Myocyte (in vitro differentiated cells): ENCODE measurements at places on chromosomes 1 and 21. TPM values are rescaled to one million over a fixed set of nuclear protein-coding genes. Genes with fewer than 3 reads are reported as not detected.

- DNase-seq, result no peak
Observed at GRCh38 chr21:27645285-27645684, 678.4 kb upstream of the ADAMTS5 start.

The HES5 gene
- total RNA-seq, result not detected in 2 replicates

DNA sequence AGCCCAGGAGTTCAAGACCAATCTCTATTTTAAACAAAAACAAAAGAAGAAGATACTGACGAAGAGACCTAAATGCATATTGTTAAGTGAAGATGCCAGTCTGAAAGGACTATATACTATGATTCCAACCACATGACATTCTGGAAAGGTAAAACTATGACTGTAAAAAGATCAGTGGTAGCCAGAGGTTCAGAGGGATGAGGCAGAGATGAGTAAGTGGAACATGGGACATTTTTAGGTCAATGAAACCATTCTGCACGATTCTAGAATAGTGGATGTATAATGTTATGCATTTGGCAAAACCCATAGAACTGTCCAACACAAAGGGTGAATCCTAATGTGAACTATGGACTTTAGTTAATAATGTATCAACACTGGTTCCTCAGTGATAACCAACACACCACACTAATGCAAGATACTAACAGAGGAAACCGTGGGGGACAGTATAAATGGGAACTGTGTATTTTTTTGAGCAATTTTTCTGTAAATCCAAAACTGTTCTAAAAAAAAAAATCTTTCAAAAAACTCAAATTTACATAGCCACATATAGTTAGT is 8.2 kb downstream of the RC3H1 start:
- DNase-seq, result no peak

The LYPD8 gene
- total RNA-seq, result not detected in 2 replicates

- no peak for DNase-seq
Observed at GRCh38 chr21:45545236-45545570, 3.0 kb upstream of the SLC19A1 start.

- DNase-seq, result no peak
Observed at GRCh38 chr1:169025412-169025811, 81.1 kb upstream of the ATP1B1 start.

The ADAM15 gene
- total RNA-seq, result 27.3 and 33.3 TPM in 2 replicates

GRCh38 chr1:17207966-17208418 is 3.1 kb downstream of the PADI1 start:
- peak; percentile 32 for DNase-seq

DNA sequence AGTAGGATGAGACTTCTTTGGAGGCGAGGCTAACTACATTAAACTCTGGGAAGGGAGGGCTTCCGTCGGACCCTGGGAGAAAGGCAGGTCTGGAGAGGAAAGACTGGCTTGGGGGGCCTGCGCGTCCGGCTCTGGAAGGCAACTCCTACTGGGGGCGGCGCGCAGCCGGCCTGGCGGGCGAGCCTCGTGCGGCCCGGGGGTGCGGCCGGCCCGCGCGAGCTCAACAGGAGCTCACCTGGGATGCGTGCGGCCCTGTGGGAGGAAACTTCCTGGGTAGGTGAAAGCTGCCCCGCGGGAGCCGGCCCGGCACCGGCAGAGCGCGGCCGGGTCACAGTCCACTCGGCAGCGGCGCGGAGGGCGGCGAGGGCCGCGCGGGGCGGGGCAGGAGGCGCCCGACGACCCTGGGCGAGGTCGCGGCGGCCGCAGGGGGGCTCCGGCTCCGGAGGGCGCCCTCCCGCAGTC is 449 bp downstream of the EPS15 start:
- DNase-seq, result peak; percentile 19

DNA sequence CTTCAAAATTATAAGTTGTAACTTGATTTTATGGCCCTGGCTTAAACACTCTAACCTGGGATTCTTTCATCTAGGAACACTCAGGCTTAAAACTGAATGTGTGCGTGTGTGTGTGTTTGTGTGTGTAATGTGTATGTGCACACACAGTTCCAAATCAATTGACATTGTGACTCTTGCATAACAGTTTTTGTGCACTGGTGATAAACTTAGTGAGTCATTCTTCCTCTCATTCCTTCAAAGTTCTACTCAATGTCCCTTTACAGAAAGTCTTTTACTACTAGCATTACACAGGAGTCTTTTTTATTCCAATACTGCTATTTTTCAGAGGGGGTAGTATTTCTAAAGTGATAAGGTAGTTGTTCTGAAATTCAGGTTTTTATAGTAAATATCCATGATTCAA is 943.6 kb downstream of the KCNT2 start:
- DNase-seq, result no peak

DNA sequence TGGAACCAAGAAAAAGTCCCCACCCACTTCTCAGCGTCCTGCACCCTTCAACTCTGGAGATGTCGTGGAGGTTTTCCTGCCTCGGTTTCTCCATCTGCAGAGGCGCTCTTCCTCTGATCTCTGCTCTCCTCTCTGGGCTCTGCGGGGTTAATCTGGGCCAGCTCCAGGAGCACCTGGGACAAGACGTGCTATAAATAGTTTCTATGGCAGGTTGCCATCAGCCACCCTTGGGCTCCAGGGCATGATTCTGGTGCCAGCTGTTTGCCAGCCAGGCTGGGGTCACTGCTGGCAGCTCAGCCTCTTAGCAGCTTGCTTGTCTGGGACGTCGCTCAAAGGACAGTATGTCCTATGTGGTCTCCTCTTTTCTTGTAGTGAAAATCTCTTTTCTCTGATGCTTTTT is 137.1 kb downstream of the ACTL8 start:
- peak; percentile 43 for DNase-seq

The PAPPA2 gene
- 0.52 and 0.75 TPM in 2 replicates for total RNA-seq

The ARHGEF19 gene
- 0.31 and 0.67 TPM in 2 replicates for total RNA-seq

DNA sequence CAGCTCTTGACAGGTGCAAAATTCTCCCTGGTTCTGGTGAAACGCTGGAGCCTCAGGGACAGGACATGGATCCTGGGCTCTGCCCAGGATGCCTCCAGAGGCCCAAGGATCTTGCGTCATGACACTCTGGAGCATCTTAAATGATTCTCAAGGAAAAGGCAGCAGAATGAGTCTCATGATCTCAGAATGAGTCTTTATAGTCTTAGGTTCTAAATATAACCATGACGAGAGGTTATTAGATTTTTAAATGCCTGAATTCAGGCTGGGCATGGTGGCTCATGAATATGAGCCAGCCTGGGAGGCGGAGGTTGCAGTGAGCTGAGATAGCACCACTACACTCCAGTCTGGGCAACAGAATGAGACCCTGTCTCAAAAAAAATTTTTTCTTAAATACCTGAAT is 55.5 kb downstream of the ECE1 start:
- DNase-seq, result peak; percentile 46

The S100A9 gene
- total RNA-seq, result not detected in 2 replicates

GRCh38 chr1:112417271-112417670 is 21.3 kb downstream of the CTTNBP2NL start:
- DNase-seq, result no peak

DNA sequence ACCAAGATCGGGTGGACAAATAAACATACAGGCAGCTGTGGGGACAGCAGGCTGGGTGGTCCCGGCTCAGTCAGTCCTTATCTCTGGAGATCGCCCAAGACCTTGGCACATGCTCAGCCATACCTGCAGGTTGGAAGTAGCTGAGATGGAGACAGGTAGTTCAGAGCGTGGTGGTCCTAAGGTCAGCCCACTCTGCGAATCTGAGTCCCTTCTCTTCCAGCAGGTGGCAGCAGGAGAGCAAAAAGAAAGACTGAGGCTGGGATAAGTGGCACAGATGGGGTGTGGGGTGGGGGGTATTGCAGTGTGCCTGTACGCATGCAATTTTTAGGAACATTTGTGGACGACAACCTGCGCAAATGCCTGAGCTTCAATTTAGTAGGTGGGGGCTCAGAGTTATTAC is 104.9 kb downstream of the TENT5C start:
- DNase-seq, result no peak

The BRDT gene
- total RNA-seq, result not detected in 2 replicates

DNA sequence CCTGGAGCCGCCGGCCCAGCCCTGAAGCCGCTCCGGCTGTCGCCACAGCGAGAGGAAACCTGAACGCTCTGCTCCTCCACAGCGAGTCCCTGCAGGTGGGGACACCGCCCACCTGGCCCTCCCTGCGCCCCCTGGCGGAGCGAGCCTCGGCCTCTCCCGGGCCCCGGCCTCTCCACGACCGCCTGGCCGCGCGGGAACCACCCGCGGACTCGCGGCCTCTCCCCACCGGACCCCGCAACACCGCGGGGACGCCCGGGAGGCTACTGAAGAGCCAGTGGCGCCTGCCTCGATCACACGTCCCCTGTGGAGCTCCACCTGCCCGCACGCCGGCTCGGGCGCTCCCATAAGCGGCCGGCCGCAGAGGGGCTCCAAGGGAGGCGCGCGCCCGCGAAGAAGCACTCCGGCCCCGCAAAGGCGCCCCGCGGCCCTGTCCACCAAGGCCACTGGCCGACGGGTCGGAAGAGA is 109.6 kb downstream of the KCNN3 start:
- DNase-seq, result no peak

The THEM4 gene
- 12.2 and 12.8 TPM in 2 replicates for total RNA-seq

GRCh38 chr1:170776252-170776651 is 112.3 kb downstream of the PRRX1 start:
- peak; percentile 45 for DNase-seq

- DNase-seq, result no peak
Observed at GRCh38 chr1:159853417-159854115, 8.9 kb downstream of the VSIG8 start.

GRCh38 chr1:214727274-214727673 is 124.3 kb downstream of the CENPF start:
- DNase-seq, result no peak

GRCh38 chr1:93446837-93447451 is 974 bp upstream of the FNBP1L start:
- DNase-seq, result peak; percentile 28

GRCh38 chr1:16981269-16981849 is 939 bp upstream of the MFAP2 start:
- DNase-seq, result peak; percentile 47

DNA sequence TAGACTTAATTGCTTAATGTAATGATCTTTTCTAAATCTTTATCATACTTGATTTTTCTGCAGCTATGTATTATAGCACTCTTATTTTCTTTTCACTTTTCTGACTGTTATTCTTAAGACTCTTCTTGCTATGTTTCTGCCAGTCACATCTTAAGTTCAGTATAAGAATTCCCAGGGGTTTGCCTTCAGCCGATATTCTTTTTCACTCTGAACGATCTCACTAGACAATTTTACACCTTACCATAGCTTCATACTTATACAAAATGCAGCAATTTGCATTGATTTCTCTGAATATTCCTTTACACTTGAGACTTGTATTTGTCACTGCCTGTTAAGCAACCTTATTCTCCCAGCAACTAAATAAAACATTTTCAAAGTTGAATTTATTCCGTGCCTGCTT is 242.5 kb upstream of the OLFM3 start:
- DNase-seq, result no peak

DNA sequence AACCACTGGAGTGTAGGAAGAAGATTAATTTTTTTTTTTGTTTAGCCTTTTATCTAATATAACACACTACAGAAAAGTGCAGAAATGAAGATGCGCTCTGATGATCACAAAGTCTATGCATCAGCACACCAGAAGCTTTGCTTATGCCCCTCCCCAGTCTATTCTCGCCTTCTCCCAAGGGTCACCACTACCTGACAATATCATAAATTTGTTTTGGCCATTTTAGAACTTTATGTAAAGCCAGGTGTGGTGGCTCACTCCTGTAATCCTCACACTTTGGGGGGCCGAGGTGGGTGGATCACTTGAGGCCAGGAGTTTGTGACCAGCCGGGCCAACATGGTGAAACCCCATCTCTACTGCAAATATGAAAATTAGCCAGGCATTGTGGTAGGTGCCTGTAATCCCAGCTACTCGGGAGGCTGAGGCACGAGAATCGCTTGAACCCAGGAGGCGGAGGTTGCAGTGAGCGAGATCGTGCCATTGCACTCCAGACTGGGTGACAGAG is 231.3 kb downstream of the FOXD2 start:
- DNase-seq, result no peak

The PTPRC gene
- 0.05 and 0.16 TPM in 2 replicates for total RNA-seq

The SLC39A1 gene
- total RNA-seq, result 64.4 and 69.9 TPM in 2 replicates

The CCDC185 gene
- total RNA-seq, result not detected in 2 replicates

- no peak for DNase-seq
Observed at GRCh38 chr1:73948055-73948454, 249.9 kb downstream of the LRRIQ3 start.

GRCh38 chr1:89826594-89826993 is 5.8 kb downstream of the LRRC8D start:
- DNase-seq, result no peak

DNA sequence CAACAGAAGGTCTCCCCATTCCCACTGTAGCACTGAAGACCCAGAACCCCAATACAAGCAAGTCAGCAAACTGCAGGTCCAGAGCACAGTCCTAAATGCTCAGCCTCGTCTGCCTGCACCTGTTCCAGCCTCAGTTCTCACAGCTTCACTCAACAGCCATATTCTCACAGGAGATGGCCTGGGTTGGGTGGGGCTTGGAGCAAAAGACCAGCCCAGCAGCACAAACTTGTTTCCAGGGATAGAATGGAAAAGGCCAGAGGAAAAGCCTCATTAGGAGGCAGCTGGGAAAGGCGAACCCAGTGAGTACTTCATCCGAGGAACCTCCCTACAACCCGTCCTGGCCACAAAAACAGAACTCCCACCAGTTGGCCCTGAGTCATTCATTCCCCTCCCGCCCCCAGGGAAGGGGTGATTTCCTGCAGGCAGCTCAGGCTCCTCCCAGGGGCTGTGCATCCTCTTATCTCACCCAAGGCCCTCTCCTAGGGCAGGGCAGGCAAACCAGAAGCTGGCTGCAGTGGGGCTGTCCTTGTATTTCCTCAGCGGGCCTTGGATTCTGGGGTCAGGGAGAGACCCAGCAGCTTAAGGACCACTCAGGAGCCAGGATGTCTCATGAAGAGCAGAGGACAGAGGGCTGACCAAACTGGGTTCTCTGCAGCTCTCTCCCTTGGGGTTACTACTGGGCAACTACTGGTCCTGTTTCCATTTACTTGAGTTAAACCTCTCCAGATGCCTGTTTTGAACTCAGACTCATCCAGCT is 7.4 kb upstream of the MPL start:
- peak; percentile 66 for DNase-seq

GRCh38 chr1:27513528-27513927 is 23.6 kb upstream of the WASF2 start:
- no peak for DNase-seq

- peak; percentile 39 for DNase-seq
Observed at GRCh38 chr1:46070164-46070814, 62.1 kb downstream of the PIK3R3 start.

- no peak for DNase-seq
Observed at GRCh38 chr1:33814166-33814565, 49.7 kb upstream of the HMGB4 start.
